ENCODE measurements at places on chromosomes 1 and 21.

- DNase-seq, result no peak
Measured at GRCh38 chr1:200900877-200901276, 6.2 kb downstream of the INAVA start.

DNA sequence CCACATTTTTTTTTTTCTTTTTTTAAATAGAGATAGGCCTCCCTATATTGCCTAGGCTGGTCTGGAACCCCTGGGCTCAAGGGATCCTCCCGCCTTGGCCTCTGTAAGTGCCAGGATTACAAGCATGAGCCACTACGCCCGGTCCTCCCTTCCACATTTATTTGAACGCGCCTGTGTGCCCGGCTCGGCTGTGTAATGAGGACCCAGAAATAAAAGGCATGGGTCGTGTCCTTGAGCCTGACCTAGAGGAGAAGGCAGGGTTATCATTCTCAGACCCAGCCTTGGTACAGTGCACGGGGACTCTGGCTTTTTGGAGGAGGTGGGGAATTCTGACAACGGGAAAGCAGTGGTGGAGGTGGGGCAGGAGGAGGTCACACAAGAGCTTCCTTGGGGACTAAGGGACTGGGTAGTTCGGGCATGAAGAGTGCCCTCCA, 841 bp downstream of the CENPF start:
- DNase-seq, result peak; percentile 22

DNA sequence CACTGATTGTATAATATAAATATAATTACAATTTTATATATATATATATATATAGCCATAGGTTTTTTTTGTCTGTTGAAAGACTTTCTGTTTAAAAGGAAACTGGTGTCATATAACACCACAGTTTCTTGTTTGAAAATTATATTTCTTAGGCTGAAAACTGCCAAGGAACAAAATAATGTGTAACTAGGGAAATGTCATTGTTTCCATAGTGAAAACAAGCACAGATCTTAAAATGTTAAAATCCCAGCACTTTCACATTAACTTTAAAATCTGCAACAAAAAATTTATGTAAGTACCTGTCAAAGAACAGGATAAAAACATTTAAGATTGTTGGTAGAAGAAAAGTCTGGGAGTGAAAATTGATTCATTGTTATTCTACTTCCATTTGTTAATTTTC, 104.2 kb downstream of the ATP6V1G3 start:
- DNase-seq, result no peak

- DNase-seq, result no peak
Measured at GRCh38 chr1:223209293-223209898, 66.3 kb upstream of the TLR5 start.

GRCh38 chr1:112501810-112502641, 6.7 kb upstream of the WNT2B start:
- peak; percentile 56 for DNase-seq

- DNase-seq, result no peak
Measured at GRCh38 chr21:16059981-16060380, 330.2 kb downstream of the USP25 start.

DNA sequence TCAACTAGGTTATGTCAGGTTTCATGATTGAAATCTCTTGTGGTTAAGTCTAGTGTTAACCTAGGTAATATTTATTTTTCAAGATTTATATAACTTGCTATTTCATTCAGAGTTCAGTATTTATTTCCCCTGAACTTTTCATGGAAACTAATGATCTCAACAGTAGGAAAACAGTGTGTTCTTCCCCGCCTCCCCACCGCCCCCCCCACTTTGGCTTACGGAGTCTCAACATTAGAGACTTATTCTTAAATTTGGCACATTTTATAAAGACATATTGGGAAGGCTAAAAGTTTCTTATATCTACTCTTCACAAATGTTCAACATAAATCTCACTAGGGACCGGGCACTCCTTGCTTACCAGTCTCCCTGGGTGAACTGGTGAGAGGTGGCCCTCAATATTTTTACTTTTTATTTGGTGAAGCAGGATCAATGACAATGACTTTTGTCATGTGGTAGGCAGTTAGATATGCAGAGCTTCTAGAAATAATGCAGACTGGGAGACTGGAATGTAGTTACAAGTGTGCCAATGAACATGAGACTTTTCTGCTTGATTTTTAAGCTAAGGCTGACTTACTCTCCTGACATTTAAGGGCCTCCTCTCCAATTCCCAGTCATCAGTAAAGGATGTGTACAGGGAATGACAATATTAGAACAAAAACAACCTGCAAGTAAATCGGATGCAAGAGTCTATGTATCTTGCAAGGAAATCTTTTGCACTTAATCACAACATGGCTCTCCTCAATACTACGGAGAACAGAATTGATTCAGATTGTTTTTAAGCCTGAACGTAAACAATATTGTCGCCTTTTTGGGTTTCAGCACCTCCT, 1.7 kb upstream of the MAN1A2 start:
- DNase-seq, result no peak

- no peak for DNase-seq
Measured at GRCh38 chr1:89698624-89699023, 65.7 kb downstream of the LRRC8C start.

DNA sequence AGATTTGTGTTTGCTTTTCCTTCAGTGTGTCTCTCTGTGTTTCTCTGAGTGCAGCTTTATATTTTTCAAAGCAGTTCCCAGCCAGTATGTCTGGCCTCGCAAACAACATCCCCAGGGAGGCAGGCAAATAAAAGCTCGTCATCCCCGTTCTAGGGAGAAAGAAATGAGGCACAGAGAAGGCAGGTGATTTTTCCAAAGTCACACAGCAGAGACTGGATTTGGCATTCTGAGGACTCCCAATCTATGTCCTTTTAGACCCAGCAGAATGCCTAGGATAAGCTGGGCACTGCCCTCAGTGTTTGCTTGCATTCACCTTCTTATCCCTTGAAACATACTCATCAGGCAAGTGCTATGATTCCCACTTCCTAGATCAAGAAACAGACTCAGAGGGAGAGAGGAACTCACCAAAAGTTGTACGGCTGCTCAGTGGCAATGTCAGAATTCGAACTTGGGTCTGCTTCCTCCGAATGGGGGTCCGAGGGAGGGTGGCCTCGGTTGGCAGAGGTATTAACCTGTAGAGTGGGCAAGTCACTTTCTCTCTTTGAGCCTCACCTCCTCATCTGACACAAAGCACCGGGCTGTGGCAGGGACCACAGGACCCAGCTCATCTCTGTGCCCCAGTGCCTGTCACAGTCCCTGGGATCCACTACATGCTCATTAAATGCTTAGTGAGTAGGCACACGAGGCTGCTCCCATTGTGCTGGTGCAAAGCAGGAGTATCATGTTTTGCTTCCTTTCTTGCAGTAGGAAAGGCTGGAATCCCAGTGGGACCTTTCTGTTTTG, 4.2 kb downstream of the RAP1GAP start:
- no peak for DNase-seq

- no peak for DNase-seq
Measured at GRCh38 chr1:174000371-174000770, 21.8 kb downstream of the RC3H1 start.

GRCh38 chr1:222814536-222815439, at the start of gene DISP1:
TSS of gene DISP1 (plus strand) at chr1:222815039. CDS start at chr1:222942824, 127,785 bp downstream.
- peak; percentile 86 for DNase-seq

- DNase-seq, result no peak
Measured at GRCh38 chr1:89998306-89998705, 3.4 kb downstream of the ZNF326 start.

GRCh38 chr1:54883349-54884102, 3.5 kb downstream of the DHCR24 start:
- no peak for DNase-seq

DNA sequence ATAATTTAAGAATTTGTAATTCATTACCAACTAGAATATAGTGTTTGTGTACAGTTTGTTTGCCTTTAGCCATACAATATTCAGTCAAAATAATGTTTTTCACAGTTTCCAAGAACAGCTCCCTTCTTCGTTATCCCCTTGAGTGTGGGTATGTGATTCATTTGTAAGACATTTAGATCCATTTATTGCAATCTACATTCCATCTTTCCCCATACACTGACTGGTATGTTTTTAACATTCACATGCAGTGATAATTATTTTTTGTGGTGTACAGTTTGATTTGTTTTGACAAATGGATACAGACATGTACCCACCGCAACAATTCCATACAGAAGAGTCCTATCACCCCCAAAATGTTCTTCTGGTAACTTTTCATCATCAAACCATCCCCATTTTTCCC, 589.1 kb upstream of the ADAMTS5 start:
- DNase-seq, result no peak

- peak; percentile 50 for DNase-seq
Measured at GRCh38 chr1:79497193-79497773, 490.8 kb upstream of the ADGRL4 start.

DNA sequence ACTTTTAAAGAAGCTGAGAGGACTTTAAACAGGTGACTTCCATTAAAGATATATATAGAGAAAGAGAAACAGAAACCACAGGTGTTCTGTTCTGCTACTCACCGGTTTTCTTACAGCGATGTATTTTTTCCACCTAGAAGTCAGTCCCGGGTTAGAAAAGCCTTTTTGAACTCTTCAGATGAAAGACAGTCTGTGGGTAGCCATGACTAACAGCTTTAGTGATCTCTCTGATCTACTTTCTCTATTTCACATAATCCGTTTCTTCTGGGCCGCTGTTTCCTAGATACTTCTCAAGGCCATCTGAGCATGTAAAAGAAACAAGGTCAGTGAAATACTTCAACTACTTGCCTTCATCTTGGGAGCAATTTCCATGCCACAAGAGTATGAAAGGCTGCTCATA, 25.1 kb downstream of the WDR64 start:
- DNase-seq, result peak; percentile 63

- DNase-seq, result peak; percentile 77
Measured at GRCh38 chr1:160637821-160638539, 8.9 kb downstream of the SLAMF1 start.

- DNase-seq, result no peak
Measured at GRCh38 chr1:169108223-169108622, 1.7 kb downstream of the ATP1B1 start.

DNA sequence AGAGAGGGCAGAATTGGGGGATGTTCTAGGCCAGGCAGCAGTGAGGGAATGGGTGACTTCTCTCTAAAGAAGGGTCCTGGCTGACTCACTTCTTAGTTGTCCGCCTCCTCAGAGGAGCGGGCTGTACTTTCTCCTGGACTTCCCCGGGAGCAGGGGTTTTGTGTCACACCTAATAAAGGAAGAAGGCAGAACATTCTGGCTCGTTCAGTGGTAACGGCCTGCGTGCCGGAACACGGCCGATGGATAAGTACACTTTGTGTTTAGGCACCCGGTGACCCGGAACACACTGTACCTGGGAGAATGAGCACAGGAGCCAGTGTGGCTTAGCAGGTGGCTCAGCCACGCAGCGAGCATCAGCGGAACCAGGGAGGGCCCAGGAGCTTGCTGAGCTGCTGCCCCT, 84.7 kb downstream of the FBXO2 start:
- DNase-seq, result no peak

GRCh38 chr1:115893545-115893944, 52.6 kb upstream of the NHLH2 start:
- DNase-seq, result no peak

GRCh38 chr1:68229650-68230483, 2.5 kb downstream of the WLS start:
- no peak for DNase-seq

DNA sequence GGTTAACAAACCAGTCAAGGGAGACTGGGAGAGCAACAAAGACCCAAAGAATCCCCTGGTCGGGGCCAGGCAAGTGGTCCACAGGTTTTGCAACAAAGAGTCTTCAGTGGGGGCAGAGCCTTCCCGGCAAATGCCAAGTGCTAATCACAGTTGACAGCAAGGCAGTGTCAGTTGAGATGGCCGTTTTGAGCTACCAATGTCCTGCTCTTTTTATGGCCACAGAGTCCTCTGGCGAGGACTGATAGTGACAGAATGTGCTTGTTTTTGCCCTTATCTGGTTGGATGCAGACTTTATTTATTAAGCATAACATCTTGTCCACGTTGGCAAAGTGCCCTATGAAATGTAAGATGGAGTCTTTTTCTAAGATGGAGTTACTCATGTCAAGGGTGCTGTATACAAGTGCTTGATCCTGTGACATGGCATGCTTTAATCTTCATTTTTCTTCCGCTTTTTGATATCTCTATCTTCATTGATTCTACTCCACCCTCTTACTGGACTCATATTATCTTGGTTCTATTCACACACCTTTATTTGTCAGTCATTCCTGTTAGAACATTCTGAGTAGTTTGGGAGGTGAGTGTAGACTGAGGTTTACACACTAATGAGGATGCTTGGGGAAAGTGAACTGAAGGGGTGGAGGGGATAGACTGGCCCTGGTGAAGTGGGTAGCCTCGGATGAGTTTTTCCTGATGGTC, 51.8 kb downstream of the KCNK1 start:
- DNase-seq, result no peak

DNA sequence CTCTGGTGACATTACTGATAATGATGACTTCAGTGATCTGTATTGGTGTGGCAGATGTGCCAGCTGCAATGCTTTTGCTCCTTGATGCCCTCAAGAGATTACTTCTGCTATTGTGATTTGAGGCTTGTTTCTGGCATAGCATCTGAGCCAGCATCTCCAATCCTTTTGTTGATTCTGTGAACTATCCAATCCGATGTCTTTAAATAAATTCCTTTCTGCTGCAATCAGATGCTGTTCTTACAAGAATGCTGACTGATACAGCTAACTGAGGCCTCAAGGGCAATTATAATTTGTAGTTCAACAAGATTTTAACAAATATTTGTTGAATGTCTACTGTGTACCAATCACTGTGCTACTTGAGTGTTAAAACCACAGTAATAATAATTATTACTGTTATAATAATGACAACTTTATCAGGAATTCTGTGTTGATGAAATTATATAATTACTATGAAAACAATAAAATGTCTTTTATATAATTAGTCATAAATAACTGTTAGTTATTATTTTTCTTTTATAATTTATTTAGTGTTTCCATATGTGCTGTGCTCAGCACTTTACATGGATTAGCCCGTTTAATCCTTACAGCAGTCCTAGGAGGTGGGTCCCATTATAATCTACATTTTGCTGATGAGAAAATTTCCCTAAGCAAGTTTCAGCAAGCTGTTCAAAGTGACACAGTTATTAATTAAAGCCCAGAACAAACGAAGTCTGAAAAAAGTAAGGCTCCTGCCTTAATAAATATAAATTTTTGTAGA, 308.2 kb downstream of the BRINP3 start:
- no peak for DNase-seq

DNA sequence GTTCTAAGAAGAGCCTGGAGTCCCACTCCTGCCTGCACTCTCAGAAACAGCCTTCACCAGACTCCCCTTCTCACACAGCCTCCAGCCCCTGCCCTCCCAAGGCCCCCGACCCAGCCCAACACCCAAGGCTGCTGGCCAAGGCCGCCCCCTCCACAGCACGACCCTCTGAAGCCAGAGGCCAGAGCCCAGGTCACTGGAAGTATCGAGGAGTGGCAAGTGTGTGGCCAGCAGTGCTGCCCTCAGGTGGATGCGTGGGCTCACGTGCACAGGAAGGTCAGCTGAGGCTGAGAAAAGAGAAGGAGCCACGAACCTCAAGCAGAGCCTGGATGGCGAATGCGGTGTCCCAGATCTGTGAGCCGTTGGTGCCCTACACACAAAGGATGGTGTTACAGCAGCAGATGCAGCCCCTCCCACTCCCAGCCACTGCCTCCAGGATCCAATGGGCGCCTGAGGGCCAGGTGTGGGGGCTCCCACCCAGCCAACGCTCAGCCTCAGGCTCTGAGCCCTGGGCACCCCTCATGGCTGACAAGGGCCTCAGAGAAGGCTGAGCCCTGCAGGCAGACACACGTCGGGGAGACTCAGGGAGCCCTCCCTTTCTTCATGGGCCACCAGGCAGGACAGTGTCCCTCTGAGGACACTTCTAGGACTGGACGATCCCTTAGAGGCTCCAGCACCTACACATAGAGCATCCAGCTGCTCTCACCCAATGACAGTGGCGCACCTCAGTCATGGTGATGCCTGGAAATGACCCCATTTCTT, 18.0 kb downstream of the LSS start:
- no peak for DNase-seq
